HEK293T (cell line): ENCODE measurements at places on chromosomes 16 and 17.

- DNase-seq = peak; percentile 49
Measured at GRCh38 chr17:43713494-43714162, 45.0 kb downstream of the SOST start.

DNA sequence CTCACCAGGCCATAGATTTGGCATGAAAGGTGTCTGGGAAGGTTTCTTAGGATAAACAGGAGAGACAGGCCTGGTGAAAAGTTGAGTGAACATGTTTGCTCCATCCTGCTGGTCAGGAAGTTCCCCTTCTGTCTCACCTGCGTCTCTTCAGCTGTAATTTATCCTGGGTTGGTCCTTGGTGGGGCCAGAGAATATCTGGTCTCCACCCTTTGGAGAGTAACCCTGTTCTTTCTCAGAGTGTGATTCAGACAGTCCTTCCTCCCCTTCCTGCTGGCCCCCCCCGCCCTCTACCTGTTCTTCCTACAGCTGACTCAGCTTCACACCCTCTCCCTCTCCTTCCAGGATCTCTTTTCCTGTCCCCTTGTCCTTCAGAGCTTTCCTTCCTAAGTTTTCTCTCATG lies 17.1 kb downstream of the MINK1 start:
- DNase-seq = no peak

DNA sequence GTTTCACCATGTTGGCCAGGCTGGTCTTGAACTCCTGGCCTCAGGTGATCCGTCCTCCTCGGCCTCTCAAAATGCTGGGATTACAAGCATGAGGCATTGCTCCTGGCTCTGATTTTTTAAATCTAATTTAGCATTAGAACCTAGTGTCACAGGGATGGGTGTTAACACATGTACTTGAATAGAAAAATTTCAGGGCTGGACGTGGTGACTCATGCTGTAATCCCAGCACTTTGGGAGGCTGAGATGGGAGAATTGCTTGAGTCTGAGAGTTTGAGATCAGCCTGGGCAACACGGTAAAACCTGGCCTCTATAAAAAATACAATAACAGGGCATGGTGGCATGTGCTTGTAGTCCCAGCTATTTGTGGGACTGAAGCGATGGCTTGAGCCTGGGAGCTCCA lies 6.0 kb upstream of the RNF135 start:
- DNase-seq = no peak

GRCh38 chr17:13584701-13585080 lies 17.0 kb downstream of the HS3ST3A1 start:
- DNase-seq = no peak

GRCh38 chr17:80861892-80862291 lies 129.7 kb upstream of the CHMP6 start:
- DNase-seq = peak; percentile 42

- no peak for DNase-seq
Measured at GRCh38 chr16:61929776-61930175, 106.5 kb downstream of the CDH8 start.

- no peak for DNase-seq
Measured at GRCh38 chr16:88703486-88704309, 2.5 kb downstream of the RNF166 start.

- no peak for DNase-seq
Measured at GRCh38 chr16:57667526-57668262, 412 bp upstream of the ADGRG3 start.

GRCh38 chr16:81493755-81494433 lies 49.3 kb downstream of the CMIP start:
- DNase-seq = peak; percentile 56

- DNase-seq = no peak
Measured at GRCh38 chr17:10126616-10127501, 71.5 kb downstream of the GAS7 start.

DNA sequence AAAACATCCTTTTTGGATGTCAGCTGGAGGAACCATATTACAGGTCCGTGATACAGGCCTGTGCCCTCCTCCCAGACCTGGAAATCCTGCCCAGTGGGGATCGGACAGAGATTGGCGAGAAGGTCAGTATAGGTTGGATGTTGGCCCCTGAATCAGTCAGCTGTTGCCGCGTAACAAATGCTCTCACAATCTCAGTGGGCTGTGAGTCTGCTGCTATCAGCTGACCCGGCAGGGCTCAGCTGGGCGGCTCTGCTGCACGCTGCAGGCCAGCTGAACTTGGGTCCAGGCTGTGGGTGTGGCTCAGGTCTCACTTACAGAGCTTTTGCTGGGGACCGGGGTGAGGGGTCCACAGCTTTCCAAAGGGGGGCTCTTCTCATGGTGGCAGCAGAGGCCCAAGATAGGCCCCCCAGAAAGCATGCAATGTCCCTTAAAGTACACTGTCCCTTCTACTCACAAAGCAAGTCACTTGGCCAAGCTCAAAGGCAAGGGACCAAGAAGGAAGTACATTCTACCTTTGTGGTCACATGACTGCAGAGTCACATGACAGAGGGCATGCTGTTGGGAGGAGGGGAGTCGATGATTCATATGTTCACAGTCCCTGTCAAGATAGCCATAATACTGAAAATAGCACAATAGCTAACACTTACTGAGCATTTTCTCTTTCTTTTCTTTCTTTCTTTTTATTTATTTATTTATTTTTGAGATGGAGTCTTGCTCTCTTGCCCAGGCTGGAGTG lies 134.2 kb downstream of the ABCC1 start:
- DNase-seq = no peak

DNA sequence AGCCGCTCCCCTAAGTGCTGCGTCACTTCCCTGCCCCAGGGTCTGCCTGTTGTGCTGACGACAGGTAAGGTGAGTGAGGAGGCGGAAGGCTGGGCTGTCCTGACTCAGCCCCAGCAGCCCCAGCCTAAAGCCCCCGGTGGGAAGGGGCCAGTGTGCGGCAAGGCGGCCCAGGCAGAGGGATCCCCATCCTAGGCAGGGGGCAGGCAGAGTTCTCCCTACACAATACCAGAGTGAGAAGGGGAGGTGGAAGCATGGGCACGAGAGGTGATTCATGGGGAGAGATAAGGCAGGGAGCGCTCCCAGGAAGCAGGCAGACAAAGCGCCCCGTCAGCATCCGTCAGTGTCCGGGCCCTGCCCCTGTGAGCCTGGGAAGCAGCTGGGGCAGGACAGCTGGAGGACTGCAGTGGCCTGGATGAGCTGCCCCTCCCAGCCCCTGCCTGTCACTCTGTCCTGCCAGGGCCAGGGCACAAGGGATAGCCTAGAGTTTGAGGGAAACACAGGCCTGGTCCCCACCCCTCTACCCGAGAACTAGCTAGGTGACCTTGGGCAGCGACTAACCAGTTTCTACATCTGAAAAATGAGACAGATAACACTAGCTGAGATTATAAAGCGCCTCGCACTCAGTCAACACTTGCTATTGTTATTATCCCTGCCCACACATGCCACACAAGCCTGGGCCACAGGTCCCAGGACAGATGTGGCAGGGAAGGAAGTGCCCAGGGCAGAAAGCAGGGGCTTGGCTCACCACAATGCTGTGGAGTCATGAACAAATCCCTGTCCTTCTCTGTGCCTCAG lies 3.8 kb downstream of the FAM83G start:
- no peak for DNase-seq

DNA sequence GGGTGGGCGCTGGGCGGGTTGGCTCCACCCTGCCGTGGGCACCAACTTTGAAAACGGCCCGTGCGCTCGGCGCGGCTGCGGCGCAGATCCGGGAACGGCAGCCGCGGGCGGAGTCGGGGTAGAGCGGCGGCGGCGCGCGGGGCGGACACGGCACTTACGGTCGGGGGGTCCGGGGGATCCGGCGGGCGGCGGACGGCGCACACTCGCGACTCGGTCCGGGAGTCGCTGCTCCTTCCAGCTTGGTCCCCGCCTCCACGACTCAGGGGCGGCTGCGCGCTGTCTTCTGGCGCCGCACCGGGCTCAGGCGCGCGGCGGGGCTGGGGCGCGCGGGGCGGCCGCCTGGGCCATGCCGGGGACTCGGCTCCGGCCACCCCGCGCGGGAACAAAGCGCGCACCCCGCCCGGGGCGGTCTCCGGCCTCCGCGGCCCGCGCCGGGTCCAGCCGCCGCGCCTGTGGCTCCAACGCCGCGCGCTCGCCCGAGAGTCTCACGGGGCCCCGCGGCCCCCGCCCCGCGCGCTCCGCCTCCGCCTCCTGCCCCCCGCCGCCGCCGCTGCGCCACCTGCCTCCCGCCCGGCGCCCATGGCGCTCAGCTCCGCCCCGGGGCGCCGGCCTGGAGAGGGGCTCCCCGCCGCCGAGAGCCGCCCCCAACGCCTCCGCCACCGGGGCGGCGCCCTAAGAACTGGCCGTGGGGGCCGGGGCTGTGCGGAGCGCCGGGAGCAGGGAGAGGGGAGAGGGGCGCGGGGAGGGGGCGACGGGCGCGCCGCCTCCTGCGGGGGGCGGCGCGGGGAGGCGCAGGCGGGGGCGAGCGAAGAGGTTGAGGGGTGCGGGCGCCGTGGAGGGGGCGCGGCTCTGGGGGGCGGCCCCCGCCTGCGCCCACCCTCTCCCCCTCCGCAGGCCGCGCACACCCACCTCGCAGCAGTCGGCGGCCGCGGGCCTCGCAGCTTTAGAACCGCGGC lies 35.9 kb downstream of the CBFA2T3 start:
- DNase-seq = peak; percentile 35

GRCh38 chr17:3803308-3803640 lies 2.3 kb upstream of the ITGAE start:
- no peak for DNase-seq

- no peak for DNase-seq
Measured at GRCh38 chr17:36608794-36609497, 7.6 kb downstream of the MRM1 start.

DNA sequence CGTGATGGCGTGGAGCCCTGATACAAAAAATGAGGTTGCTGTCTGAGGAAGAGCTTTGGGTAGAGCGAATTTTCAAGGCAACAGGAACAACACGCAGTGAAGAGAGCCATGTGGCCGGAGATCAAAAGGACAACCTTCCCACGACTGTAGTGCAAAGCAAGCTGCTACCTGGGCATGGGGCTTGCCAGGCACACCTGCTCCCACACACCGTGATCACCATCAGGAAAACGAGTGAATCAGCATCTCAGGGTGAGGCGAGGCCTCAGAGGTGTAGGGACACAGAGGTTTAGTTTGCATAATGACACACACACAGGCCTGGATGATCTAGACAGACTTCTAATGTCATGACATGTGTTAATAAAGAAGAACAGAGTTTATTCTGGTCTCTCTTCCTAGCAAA lies 65.7 kb downstream of the PARN start:
- DNase-seq = no peak

DNA sequence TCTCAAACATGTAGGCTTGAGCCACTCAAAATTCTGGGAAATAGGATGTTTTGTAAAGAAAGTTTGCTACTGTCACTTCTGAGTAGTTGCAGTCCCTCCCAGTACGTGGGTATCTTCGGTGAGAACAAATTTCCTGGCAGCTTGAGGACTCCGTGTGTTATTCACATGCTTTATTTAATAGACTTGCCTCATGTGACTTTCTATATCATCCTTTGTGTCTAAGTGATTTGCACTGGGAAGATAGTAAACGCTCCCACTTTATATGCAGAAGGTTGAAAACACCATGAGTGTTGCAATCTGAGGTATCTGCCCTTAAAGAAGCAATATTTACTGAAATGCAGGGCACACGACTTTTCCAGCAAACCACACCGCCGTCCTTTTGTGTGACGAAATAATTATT lies 643.7 kb downstream of the MAF start:
- DNase-seq = no peak

DNA sequence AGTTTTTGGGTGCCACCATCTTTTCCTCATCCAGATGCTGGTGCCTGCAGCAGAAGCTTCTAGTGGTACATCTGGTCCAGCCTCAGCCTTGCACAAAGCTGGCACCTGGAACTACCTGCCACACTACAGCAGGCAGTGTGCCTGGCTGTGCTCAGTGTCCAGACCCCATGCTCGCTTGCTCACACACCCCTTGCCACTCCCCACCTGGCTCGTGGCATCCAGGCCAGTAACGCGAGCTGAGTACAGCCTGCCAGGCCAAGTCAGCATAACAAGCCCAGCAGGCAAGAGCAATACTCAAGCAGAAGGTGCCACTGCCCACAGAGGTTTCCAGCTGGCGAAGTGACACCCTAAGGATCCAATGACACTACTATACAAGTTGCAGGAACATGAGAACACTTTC lies 29.7 kb upstream of the KIF2B start:
- DNase-seq = no peak

- DNase-seq = no peak
Measured at GRCh38 chr16:79876332-79876730, 275.8 kb upstream of the MAF start.

GRCh38 chr16:557463-558297 lies 2.5 kb upstream of the PRR35 start:
- DNase-seq = no peak

GRCh38 chr16:66717112-66717675 lies 20.7 kb upstream of the CMTM4 start:
- peak; percentile 69 for DNase-seq

DNA sequence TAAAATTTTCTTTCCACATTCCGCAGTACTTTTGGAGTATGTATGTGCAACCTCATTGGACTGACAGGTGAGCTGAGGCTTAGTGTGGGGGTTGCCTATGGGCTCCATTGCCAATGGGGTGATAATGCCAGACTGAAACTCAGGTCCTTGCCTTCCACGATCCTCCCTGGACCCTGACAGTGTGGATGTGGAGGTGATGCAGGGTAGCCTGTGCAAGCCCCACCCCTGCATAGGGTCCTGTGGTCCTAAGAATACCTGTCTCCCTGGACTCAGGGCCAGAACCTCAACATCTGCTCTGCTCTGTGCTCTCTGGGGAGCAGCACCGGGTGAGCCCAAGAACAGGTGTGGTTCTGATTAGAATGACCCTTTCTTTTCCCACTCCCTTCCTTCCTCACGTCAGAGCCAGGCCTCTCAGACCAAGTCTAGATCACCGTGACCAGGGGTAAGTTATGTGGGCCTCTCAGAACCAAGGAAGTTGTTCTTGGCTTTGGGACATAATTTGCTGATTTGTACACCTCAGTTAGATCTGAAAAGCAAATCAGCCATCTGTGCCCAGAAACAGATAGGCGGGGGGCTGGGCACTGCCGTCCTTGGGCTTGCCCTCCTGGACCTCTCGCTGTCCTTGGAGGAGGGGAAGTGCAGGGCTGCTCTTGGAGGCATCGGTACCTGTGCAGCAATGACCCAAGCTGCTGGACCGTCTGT lies 8.4 kb upstream of the TNS4 start:
- no peak for DNase-seq

- DNase-seq = no peak
Measured at GRCh38 chr17:81563861-81564586, 11.9 kb upstream of the FAAP100 start.

- no peak for DNase-seq
Measured at GRCh38 chr16:9286930-9287329, 195.5 kb downstream of the HAPSTR1 start.
